ENCODE measurements at places on chromosomes 3 and 15.

DNA sequence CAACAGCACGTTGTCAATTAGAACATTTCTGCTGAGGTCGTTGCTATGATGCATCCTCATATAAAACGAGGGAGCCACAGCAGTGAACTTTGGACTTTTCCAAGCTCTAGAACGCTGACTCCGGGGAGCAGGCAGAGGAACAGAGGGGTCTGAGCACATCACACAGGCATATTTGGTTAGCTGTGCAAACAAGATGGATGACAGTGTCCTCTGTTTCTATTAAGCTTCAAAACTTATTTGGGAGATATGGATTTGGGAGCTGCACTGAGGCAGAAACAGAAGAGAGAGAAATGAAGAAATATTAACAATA is 278.0 kb upstream of the TBL1XR1 start:
- no peak for DNase-seq

- DNase-seq, result no peak
These were observed 152.0 kb downstream of the OPA1 start for GRCh38 chr3:193744822-193745684.

DNA sequence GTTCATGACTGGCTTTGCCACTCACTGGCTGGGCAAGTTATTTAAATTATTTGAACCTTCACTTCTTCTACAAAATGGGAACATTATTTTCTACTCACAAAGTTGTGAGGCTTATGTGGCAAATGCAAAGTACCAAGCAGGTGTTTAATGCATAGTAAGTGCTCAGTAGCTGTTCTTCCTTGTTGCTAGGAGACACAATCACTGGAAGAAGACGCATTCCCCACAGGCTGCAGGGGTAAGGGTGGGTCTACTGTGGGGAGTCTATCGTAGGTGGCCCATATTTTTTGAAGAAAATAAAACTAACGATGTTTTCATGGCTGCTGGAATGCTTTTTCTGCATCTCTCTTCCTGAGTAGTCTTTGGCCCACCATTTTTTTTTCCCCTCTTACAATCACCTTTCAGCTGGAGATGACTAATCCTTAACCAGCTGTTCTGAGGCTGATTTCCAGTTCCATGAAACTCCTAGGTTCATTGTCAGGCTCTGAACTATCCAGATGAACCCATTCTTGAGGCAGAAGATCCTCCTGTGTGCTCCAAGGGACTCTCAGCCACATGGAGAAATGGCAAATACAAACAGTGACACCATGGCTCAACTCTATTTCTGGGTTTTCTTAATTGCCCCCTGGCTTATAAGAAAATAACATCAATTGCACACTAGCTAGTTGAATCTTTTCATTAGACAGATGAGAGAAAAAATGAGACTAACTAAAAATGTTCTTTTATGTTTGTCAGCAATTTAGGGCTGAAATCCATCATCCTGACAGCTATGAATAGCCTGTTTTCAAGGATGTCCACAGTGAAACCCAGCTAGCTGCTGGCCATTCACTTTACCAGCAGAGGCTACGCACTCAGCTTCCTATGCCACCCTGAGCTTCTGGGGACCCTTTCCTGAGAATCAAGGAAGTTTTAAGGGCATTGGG is 108.3 kb upstream of the ETV5 start:
- DNase-seq, result no peak

- DNase-seq, result no peak
These were observed 52.6 kb upstream of the EPHB3 start for GRCh38 chr3:184508938-184509337.

GRCh38 chr15:47366884-47367283 is 350.4 kb upstream of the SEMA6D start:
- no peak for DNase-seq

DNA sequence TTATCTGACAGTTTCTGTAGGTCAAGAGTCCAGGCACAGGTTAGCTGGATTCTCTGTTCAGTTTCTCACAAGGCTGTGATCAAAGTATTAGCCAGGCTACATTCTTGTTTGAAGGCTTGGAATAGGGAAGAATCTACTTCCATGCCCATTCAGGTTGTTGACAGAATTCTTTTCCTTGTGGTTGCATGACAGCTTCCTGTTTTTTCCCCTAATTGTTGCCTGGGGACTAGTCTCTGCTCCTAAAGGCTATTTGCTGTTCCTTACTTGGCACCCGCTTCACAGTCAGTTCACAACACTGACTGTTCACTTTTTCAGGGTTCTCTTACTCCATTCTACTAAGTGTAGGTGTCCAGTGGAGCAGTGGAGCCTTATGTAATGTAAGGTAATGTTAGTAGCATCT is 115.4 kb upstream of the GBE1 start:
- no peak for DNase-seq

DNA sequence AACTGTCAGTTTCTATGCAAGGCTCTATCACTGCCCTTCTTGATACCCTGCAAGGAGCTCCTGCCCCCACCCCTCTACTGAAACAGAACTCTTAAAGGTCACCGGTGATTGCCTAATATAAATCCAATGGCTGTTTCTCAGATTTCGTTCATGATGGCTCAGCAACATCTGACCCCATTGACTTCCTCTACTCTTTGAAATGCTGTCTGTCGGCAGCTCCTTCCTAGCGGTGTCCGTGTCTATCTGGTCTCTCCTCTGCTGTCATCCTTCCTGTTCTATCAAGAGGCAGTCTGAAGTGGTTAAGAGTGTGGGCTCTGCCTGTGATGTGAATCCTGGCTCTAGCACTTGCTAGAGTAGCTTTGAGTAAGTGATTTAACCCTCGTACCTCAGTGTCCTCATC is 5.5 kb downstream of the TMEM266 start:
- no peak for DNase-seq

DNA sequence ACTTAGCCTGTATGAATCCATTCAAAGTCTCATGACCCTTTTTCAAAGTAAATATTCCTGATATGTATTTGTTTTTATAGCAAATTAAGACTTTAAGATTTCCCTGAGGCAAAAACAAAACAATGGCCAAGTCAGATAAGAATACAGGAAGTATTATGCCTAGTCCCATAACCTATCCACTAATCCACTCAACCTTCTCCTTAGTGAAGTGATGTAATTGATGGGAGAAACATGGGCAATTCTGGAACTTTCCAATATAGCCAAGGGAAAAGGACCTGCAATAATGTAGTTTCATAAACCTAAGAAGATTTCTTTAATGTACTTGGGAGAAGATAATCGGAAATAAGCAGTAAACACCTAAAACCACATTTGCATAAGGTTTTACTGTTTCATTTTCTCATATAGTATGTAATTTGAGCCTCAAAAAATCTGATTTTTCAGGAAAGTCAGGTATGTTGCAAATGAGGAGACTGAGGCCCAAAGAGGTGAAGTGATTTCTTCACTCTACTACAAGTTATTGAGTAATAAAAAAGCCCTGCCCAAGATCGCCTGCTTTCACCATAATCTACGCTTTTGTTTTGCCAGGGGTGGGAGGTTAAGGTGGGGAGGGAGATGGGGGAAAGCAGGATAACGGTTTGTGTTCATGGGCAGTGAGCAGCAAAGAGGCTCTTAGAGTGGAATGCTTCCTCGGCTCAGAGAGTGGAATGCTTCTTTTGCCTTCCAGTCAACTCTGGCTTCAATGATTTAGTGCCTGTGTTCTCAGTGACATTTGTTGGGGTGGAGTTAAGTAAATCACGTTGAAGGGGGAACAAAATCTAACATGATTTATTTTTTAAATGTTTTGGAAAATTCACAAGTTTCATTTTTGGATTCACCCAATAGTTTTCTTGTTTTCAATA is 95.0 kb upstream of the FNDC3B start:
- no peak for DNase-seq

All from CD8-positive, alpha-beta memory T cell (primary cell).